Stimulated activated CD8-positive, alpha-beta memory T cell treated with anti-CD3 and anti-CD28 coated beads, Interleukin-15, amount 100 ng/mL, for 24 hours (primary cell): ENCODE measurements at places on chromosomes 1 and 21.
A peak's percentile ranks its signal among the peaks of the same experiment; 100 is the strongest.

DNA sequence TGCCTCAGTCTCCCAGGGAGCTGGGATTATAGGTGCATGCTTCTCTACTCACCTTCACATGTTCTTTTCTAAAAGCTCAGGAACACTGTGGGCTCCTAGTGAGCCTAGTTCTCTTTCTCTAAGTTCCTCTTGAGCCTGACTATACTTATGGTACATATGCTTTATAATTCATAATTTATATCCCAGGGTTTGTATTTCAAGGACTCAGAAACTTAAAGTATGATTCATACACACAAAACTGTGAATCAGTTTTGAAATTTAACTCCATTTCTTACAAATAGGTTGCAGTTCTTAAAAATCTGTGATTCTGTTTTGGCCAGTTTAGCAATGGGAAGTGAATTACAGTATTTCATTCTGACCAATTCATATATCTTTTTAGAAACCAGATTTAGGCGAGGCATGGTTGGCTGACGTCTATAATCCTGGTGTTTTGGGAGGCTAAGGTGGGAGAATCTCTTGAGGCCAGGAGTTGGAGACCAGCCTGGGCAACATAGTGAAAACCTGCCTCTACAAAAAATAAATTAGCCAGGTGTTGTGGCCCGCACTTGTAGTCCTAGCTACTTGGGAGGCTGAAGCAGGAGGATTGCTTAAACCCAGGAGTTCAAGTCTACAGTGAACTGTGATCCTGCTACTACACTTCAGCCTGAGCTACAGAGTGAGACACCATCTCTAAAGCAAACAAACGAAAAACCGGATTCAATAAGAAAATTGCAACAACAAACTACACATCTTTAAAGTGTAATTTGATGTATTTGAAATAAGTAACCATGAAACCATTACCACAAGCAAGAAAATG lies 15.6 kb downstream of the RASAL2 start:
- DNase-seq, result no peak

DNA sequence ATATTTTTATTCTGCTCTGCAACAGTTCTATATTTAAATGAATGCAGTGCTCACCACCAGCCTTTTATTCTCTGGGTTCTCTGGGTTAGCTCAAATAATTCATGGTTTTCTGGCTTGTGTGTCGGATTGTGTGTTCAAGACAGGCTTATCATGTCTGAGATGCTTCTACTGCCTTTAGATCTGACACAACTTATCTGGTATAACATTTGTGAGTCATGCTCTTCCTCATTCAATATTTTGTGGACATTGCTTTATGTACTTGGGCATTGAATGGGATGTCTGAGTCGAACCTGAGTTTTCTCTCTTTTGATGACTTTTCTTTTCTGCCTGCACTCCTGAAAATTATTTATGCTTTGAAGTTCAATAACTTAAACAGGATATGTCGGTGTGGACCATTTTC lies 17.6 kb upstream of the PKP1 start:
- no peak for DNase-seq

GRCh38 chr1:210598135-210598652 lies 269.5 kb downstream of the HHAT start:
- no peak for DNase-seq

- DNase-seq, result no peak
Measured at GRCh38 chr1:44616284-44616990, 57.8 kb downstream of the TMEM53 start.

DNA sequence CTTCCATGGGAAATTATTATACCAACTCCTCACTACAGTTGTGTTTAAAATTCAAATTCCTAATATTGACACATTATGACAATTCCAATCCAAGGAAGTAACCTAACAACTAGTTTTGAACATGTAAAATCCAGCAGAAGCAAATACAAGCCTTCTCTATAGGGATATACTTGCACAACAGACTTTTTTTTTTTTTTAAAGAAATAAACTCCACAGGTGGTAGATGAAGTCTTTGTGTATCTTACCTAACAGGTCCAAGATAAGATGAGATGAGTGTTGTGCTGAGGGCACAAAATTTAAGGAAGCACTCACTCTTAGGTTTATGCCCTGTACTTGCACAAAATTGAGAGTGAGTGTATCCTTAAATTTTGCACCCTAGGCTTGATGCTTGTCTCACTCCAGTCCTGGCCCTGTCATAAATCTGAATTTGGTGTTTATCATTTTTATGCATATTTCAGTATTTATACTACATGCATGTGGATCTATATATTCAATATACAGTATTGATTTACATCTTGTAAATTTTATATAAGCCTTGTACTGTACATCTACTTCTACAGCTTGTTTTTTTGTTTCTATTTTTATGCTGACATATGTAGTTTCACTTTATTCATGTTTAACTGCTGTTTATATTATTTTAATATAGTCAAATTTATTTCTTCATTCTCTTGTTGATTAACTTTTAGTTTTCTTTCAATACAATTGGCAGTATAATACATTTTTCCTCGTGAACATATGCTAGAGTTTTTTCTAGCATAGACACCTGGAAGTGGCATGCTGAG lies 60.6 kb upstream of the RGL1 start:
- DNase-seq, result no peak

GRCh38 chr1:56123421-56123820 lies 455.9 kb downstream of the PLPP3 start:
- DNase-seq, result no peak

DNA sequence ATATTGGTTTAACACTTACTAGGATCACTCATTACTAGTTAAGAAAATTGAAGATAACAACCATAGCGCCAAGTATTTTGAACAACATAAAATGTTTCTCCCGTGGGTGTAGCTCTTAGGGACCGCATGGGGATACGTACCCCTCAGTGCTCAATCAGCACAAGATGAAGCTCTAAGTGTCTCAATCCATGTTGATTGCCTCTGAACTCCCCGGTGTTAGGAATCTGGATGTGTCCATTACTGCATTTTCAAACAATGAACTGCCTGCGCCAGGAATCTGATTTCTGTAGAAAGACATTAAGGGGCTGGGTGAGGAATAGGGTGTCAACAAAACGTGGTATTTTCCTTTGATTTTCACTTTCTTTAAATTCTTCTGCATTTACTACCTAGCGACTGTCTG lies 100.2 kb downstream of the LMO4 start:
- no peak for DNase-seq

- DNase-seq, result no peak
Measured at GRCh38 chr1:112504001-112504660, 4.6 kb upstream of the WNT2B start.

- DNase-seq, result no peak
Measured at GRCh38 chr1:243964915-243965314, 86.2 kb upstream of the ZBTB18 start.

GRCh38 chr1:160997323-160998038 lies 23.5 kb downstream of the F11R start:
- no peak for DNase-seq

- no peak for DNase-seq
Measured at GRCh38 chr1:79264975-79265818, 258.7 kb upstream of the ADGRL4 start.

- no peak for DNase-seq
Measured at GRCh38 chr1:31923901-31924535, 14.2 kb downstream of the PTP4A2 start.

DNA sequence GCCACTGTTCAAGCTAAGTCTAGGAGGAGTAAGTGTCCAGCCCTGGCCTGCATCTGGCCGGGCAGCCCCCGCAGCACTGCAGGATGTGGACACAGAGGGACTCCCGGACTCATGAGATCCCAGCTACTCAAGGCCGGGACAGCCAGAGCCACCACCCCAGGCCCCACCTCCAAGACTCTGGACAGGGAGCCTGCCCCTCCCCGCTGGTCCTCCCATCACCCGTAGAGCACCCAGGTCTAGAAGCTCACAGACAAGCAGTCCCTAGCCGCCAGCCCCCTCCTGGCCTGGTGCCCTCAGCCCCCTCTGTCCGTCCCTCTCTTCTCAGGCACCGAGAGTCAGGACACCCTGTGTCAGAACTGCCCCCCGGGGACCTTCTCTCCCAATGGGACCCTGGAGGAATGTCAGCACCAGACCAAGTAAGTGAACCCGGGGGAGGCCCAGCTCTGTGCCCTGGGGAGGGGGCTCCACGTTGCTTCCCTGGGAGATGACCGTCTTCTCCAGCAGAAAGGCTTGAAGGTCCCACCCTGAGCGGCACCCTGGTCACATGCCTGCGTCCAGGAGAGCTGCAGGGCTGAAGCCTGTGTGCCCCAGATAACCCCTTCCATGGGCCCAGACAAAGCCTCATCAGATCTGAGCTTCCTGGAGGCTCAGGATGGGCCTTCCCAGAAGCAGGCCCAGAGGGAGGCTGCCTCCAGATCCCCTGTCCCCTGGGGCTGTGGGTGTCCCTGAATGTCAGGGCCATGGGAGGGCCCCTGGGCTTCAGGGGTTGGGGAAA lies 4.3 kb downstream of the TNFRSF14 start:
- DNase-seq, result no peak

DNA sequence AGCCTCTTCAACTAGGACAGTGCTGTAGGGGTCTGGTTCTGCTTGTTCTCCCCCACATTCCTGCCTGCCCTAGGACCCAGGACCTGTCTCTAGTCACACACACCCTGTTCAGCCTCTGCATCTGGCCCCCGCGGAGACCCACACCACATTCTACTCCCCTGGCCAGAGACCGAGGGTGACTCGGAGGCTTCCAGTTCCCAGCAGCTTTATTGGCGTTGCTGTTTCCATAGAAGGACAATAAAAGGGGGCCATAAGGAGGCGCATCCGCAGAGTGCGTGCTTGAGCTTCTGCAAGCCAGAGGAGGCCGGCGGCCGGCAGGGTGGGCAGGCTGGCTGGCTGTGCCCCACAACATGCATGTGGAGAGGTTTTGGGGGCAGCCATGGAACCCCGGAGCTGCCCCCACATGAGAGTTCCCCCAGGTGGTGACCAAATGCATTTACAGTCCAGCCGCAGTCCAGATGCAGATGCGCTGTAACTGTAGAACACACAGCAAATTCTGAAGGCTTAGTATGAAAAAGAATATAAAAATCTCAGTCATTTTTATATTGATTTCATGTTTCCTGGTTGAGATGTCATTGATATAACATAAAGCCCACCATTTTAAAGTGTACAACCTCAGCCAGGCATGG lies 52.4 kb downstream of the PDE9A start:
- DNase-seq, result no peak

DNA sequence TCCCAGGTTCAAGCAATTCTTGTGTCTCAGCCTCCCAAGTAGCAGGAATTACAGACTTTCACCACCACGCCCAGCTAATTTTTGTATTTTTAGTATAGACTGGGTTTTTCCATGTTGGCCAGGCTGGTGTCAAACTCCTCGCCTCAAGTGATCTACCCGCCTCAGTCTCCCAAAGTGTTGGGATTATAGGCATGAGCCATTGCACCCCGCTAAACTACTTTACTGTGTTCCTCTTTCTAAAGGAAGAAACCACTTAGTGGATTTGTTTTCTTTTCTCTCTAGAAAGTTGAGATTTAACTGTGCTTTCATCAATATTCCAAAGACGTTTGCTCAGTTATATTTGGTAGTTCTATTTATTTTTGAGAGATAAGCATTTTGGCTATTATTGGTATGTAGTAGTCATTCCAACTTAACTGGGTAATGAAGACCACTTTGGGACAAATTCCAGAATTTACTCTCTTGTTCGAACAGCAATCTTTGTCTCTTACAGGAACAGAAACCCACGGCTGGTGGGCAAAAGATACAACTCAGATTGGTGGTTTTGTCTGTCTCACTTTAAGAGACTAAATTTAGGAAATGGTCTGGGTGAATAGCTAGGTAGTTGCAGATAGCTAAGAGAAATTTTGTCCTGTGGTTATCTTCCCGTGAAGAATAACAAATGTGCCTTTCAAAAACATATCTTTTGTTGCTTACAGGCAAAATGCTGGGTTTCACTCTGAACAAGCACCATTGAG lies 103.5 kb upstream of the CD55 start:
- DNase-seq, result no peak

- DNase-seq, result peak; percentile 78
Measured at GRCh38 chr1:40668769-40669525, 3.5 kb upstream of the RIMS3 start.

GRCh38 chr1:158098256-158098655 lies 82.4 kb upstream of the CD1D start:
- DNase-seq, result no peak

GRCh38 chr1:70528590-70529333 lies 117.7 kb downstream of the CTH start:
- no peak for DNase-seq

DNA sequence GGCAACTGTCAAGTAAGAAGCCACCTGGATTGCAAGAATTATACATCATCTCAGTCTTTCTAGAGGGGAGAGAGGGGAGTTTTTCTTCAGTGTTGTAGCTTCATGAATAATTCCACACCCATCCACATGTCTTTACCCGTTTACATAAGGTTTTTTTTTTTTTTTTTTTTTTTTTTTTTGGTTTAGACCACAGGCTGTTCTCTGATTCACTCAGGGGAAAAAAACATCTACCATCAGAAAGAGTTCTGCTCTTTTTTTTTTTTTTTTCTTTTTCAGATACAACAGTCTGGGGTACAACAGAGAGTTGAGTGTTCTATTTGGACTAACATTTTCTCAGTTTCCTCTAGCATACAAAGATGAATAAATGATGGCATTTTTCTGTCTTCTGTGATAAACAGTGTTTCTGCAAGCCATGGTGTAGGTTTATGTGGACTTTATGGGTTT lies 4.9 kb upstream of the KIF14 start:
- no peak for DNase-seq

DNA sequence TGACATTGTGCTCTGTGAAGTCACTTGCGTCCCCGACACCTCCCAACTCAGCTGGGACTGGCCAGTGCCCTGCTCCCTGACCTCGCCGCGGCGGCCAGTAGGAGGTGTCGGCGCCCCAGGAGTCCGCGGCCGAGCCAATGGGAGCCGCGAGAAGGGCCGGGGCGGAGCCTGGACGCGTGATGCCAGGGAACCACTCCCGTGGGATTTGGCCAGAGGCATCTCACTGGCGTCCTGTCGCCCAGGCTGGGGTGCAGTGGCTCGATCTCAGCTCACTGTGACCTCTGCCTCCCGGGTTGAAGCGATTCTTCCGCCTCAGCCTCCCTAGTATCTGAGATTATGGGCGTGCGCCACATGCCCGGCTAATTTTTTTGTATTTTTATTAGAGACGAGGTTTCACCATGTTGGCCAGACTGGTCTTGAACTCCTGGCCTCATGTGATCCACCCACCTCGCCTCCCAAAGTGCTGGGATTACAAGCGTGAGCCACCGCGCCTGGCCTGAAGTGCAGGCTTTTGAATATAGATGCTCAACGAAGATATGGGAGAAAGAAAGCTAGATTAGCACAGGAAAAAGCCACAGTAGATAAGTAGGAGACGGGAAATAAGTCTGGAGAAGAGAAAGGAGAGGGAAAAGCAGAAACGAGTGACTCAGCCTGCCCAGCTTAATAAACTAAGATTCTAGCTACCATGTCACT lies 38.0 kb downstream of the ZBTB8OS start:
- DNase-seq, result peak; percentile 13

GRCh38 chr21:26583769-26584168 lies 10.7 kb upstream of the CYYR1 start:
- DNase-seq, result no peak

GRCh38 chr1:26789931-26790330 lies 2.2 kb downstream of the PIGV start:
- DNase-seq, result no peak
